ENCODE measurements at places on chromosomes 13 and 19.

DNA sequence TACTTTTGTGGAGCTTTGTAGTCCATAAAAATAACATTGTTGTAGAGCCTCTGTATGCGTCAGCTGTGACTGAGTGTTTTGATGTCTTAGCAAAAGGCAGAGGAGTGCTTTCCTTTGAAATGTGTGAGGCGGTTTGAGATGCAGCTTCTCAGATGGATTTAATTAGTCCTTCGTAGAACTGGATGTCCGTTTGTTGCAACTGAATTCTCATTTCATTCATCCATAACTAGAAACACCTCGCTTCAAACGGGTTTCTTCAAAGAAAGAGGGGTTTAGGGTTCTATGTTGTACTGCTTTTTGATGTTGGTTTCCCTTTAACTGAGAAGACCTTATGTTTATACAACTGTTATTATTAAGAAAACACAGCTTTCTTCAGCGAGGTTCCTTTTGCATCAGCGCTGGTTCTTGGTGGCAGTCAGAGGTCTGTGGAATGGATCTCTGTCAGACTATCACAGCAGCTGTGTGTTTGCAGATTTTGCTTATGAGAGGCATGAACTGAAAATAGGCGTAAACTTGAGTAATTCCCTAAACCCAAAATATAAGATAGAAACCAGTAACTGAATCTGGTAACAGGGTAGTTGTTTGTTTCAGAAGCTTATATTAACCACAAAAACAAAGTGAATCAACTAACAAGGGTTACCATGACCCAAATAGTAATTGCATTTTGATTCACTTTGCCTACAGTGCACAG lies 194.4 kb downstream of the GGACT start:
- peak; percentile 15 for DNase-seq

DNA sequence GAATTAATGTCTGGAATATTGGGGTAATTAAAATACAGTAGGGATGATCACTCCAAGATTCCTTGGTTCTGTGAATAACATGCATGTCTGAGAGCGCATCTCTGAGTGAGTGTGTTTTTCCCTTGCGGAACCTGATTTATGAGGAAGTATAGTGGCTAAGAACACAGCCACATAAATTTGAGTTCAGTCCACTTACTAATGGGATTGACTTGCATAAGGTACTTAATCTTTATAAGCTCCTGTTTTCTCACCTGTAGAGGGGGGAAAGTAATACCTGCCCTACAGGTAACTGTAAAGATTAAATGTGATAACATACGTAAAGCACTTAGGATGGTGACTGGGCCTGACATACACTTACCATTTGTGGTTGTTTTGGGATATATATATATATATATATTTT lies 60.8 kb downstream of the KLF5 start:
- DNase-seq = no peak

DNA sequence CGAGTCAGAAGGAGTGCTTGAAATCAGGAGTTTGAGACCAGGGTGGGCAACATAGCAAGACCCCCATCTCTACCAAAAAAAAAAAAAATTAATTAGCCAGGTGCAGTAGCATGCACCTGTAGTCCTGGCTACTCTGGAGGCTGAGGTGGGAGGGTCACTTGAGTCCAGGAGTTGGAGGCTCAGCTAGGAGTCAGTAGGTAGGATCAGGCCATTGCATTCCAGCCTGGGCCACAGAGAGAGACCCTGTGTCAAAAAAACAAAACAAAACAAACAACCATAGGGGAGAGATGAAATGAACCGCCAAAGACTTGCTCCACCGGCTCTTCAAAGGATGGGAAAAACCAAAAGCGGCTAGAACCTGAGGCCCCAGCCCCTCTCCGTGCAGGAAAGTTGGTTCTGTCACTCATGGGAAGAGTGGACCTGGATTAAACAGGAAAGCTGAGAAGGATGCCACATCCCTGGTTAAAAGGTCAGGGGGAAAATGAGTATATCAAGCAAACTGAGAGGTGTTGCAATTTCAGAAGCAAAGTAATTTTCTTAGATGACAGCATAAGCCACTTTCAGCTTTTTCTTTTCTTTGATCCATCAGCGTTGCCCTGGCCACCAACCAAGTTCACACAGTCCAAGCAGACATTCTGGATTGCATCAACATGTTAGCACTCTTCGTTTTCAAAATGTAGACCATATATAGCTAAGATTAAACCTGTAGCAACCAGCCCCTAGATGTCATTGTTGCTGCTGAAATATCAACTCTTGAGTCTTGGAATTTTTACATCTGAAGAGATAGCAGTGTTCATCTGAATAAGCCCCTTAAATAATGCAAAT lies 8.9 kb upstream of the ZNF507 start:
- no peak for DNase-seq

GRCh38 chr19:57771417-57771816 lies 1.9 kb downstream of the ZNF586 start:
- DNase-seq = no peak

- no peak for DNase-seq
Measured at GRCh38 chr13:110108348-110109139, 198.4 kb downstream of the COL4A1 start.

DNA sequence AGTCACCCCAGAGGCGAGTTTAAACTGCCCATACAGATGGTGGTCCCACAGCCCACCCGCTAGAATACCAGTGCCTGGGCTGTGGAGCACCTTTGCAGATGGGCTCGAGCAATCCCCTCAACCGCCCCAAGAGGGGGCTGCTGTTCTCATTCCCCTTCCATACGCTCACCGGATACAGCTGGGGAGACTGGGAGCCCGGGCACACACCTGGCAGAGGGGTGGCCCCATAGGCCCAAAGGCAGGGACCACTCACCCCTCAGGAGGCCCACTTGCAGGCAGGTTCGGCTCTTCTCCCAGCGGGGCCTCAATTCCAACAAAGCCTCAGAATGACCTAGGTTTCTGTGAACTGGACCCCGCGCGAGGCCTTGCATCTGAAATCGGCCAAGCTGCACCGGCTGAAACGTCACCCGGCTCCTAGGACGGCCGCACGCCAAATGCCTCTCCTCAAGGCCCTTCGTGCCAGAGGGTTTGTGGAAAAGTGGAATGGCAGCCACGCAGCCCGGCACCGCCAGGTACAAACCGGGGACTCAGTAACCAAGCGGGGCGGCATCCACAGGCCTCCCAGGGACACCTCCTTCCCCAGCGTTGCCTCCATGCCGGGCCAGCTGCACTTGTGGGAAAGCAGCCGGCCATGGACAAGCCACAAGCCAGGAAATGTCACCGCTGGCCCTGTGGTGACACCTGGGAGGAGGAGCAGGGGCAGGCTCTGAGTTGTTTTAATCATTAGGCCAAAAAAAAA lies 18.7 kb downstream of the MLLT1 start:
- peak; percentile 21 for DNase-seq

GRCh38 chr19:35346193-35347052 lies 1.3 kb upstream of the FFAR1 start:
- peak; percentile 69 for DNase-seq

GRCh38 chr13:27973291-27973690 lies 4.2 kb upstream of the CDX2 start:
- no peak for DNase-seq

- no peak for DNase-seq
Measured at GRCh38 chr13:32587811-32588170, 1.5 kb downstream of the PDS5B start.

DNA sequence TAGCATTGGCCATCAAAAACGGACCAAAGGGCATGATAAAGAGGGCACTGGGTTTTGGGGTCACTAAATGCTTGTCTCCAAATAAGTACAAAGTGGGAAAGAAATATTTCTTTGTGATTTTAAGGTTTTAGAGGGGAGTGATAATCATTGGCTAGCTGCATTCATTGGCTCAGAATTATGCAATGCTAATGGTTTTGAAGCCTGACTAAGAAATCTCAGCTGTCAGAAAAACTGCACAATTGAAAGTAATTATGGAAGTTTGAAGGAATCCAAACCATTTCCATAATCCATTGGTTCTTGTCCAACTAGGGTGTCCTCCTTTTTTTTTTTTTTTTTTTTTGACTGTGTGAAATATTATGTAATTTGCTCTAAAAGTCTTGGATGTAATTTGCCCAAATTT lies 88.2 kb upstream of the ARGLU1 start:
- DNase-seq = no peak

DNA sequence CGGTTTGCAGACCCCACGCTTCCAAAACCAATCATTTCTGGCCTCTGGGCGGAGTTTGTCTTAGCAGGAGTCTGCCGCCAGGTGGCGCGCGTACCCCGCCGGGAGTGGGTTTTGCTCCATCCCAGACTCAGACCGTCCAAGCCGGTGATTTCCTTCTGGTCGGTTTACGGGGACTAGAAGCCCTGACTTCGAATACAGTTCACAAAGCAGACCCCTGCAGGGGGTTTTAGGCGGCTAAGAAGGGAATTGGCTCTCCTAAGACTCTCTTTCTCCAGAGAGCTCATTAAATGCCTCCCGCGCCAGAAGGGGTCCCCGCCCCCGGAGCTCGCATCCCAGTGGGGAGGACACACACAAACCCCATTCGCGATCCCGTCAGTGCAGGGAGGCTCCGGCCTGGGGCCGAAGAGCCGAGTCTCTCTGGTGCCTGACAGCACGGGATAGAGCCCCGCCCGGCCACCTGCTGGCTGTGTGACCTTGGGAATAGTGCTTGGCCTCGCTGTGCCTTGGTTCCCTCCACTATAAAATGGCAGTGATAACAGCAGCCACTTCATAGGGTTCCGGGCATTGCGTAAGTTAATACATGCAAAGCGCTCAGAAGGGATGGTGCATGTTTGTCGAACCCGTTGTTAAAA lies 8.6 kb upstream of the NUP62 start:
- DNase-seq = peak; percentile 80

- DNase-seq = no peak
Measured at GRCh38 chr19:29887442-29887855, 54.6 kb upstream of the URI1 start.

DNA sequence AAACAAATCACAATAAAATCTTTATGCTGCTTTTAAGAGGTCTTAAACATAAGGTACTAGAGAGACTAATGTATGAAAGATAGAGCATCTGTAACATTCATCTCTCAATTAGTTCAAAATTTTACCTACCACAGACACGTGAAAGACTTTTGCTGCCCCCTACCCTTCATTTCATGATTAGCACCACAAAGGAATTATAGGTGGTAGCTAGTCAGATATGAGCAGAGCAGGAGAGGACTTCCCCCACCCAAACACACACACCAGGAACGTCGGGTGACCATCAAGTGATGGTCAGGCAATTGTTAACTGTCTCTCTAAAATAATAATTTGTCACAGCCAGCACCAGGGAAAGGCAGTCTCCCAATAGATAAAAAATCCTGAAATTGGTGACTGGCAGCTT lies 1531.7 kb upstream of the SPRY2 start:
- DNase-seq = no peak

- DNase-seq = no peak
Measured at GRCh38 chr19:40718774-40719391, 2.0 kb downstream of the ITPKC start.

DNA sequence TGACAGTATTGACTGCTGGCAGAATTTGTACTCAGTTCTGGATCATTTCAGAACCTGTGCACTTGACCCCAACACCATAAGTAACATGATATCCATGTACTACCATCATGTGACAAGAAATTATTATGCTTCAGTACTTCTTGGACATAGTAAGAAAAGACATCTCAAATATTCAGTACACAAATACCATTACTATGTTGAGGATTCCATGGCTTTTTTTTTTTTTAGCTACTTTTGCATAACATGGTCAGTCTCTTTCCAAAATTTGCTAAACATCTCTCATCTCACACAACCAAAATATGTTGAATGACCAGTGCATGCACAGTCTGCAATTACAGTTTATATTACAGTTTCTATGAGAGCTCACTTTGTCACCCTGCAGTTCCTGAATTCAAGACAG lies 85.3 kb downstream of the FLT1 start:
- no peak for DNase-seq

GRCh38 chr19:50003810-50004419 lies 21.3 kb downstream of the VRK3 start:
- DNase-seq = peak; percentile 31

DNA sequence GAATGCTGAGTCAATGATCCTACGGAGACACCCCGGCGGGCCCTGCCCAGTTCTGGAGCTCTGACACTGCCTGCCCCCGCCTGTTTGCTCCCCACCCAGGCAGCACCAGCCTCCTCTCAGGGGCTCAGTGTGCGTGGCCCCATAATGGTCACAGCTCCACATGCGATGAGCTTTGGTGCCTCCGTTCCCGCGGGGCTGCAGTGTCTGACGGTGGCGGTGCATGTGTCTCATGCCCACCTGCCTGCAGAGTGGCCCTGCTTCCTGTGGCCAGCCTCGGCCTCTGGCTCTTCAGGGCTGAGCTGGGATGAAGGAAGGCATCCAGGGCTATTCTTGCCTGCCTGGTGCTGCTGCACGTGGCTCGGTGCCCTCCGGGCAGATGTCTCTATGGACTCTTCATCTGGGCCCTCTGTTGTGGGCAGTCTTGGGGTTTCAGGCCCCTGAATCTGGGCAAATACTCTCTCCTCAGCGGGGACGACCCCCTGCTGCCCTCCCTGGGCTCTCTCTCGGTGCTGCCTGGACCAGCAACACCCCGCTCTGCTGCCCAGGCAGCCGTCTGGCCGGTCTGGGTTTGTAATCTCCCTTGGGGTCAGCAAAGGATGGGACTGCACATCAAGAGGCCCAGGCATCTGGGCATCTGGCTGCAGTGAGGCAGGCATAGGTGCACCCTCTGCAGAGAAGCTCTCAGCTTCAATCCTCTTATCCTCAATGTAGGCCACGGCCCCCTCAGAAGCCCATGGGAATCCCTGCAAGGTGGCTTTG lies 19.3 kb upstream of the TMEM255B start:
- no peak for DNase-seq

DNA sequence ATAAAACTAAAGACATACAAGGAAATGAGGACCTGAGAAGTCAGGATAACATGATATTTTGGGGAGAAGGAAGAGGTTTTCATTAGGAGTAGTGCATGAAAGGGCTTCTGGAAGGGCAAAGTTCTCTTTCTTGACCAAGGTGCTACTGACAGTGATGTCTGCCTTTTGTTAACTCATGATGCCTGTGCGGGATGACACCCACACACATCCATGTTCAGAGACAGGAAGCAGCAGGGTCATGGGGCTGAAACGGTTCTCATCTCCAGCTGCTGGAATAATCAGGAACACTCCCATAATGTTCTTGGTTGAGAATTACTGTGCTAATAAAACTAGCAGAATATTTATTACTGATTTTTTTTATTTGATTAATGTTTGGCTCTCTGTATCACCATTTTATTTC lies 29.1 kb downstream of the KCNC3 start:
- no peak for DNase-seq

- peak; percentile 51 for DNase-seq
Measured at GRCh38 chr13:112873851-112874750, 94.9 kb upstream of the MCF2L start.
